ENCODE measurements at places on chromosomes 6 and 20.
A peak's percentile ranks its signal among the peaks of the same experiment; 100 is the strongest.

- DNase-seq: peak; percentile 12
Observed at GRCh38 chr6:36827261-36828079, 11.8 kb downstream of the CPNE5 start.

- DNase-seq: no peak
Observed at GRCh38 chr6:119858901-119859300, 509.3 kb upstream of the MAN1A1 start.

DNA sequence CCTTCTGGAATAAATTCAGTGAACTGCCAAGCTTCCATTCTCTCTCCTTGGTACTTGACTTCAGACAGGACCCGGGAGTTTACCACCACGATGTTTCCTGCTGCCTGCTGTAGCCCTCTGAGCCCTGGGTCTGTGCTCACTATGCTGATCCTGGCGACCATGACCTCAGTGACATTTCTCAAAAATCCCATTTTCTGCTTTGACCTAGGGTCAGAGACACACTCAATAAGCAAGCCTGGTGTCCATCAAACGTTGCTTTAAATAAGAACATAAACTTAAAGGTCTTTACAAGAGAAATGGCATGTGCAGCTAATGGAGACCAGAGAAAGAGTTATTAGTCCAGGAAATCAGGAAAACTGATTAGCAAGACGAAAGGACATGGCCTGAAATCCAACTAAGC, 509.7 kb upstream of the SULF2 start:
- DNase-seq: no peak

- DNase-seq: no peak
Observed at GRCh38 chr20:34931771-34932170, 23.8 kb downstream of the GSS start.

DNA sequence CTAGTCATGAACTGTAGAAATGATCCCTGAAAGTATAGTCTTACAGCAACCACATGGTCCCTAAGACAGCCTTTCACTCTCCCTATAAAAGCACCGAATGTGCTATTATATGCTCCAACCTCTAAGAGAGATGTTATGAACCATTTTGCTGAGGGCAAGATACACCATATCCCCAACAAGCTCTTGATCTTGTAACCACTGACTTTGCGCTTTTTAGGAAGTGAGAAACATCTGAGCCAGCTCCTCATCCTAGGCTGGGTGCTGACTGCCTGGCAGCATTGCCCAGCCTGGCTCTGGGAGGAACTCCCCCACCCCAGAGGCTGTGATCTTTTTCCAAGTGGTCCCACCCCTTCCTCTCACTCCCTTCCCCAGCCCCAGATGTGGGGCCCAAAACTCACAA, 3.1 kb upstream of the EMILIN3 start:
- no peak for DNase-seq

DNA sequence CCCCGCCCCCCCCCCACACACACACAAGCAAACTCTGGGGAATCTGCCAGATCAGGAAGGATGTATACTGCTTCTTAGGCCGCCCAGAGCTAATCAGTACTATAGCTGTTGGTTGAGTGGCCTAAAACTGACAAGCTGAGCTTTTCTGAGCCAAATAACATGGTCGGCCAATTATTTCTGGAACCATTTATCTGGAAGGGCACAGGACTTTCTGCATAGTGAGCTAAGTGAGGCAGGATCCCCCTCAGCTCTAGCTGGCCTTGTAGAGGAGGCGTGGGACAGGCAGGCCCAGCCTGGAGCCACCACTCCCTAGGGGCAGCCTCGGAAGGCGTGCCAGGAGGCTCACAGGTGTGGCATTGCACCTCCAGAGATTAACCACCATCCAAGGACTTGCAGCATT, 200.1 kb downstream of the TMEM242 start:
- no peak for DNase-seq

DNA sequence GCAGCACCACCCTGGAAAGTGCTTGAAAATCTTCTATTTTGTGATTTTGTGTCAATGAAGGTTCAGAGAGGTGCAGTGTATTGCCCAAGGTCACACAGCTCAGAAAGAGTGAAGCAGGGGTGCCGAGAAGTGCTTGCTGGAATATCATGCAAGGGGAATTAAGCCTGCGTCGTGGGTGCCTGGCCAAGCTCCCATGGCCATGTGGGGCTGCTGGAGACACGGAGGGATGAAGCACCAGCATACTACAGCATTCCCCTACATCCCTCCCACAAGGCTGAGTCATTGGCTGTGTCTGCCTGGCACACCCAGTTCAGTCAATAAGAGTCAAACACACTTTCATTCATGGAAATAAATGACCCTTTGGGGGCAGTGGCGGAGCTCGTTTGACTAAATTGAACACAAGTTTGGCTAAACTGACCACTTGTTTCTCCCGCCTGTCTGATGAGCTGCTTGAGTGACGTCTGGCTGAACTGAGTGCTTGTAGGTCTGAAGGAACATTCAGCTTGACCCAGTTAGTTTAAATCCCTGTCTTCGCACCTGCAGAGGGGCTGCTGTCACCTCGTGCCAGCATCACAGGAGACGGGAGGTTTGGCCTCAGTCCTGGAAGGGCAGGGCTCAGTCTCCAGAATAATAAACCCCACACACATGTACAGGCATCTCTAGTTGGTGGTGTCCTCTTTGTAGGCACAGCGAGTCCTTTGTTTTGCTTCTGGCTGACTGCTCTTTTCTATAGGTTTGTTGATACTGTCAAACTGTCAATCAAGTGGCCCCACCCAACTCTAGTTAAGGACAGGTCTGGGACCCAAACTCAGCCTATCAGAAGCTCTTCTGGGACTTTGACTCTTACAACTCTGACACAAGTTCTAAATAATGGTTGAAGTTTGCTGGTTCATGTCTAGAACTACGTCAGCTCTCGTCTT, 8.4 kb upstream of the TGM2 start:
- DNase-seq: no peak

DNA sequence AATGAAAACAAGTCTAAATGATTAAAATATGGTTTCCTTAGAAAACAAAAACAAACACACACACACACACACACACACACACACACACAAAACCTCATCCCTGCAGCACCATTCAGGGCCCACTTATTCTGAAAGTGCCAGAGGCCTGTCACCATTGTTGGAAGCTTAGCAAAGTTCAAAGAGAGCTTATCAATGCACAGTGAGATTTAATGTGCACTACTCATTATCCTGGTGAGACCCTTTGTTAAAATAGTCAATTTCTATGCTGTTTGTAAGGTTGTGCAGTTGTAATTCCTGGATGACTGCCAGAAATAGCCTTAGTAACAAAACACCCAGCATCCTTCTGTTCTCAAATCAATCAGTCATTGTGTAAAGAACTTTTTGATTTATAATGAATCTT, 482.9 kb downstream of the GRIK2 start:
- no peak for DNase-seq

DNA sequence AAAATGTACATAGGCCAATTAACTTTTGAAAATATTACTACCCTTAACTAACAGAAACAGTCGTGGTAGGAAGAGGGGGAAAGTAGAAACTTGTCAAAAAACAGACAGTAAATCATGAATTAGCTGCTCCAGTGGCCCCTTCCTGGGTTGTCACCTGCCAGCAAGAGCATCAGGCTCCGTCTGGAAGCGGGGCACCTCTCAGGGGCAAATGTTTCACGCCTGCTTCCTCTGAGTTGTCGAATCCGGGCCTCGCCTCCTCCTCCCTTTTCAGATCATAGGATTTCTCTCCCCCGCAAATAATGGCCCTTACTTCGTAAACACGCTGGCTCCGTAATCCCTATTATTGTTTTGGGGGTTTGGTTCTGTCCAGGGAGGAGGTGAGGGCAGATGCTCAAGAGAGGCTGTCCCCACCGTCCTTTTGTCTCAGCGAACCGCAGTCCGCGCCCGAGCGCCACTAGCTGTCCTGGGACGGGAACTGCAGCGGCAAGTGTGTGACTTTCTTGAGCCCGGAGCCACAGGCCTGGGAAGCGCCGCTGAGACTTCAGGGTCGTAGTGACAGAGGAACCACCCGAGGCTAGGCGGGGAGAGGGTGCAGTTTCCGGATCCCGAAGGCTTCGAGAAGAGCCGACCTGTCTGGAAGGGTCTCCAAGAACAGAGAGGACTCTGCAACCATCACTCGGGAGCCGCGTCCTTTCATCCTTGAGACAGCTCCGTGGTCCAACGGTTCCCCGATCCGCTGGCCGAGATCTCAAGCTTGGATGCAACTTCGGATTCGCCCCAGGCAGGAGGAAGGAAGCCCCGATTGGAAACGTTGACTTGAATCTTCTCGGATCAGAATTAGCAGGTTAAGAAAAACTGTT, 214.5 kb upstream of the ZNF184 start:
- peak; percentile 64 for DNase-seq

Measured in activated effector memory CD4-positive, alpha-beta T cell treated with Interleukin-2 at 50 U/mL for 16 hours (primary cell).